ENCODE measurements at places on chromosomes 5 and 9.

DNA sequence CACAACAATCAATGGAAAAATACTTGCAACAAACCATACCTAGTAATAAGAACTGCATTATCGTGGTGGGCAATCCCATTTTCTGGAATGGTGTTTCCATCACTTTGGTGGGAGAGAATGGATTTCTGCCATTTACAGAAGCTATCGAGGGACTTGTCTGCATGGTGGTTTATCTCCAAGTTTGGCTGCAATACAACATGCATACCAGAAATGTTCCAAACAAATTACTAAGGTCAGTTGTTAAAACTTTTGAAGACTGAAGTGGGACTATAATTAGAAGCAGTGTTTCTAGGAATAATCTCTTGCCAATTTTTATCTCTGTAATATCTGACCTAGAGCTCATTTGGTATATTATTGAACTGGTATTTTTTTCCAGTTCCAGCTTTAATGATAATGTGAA lies 30.3 kb downstream of the ADAMTS6 start:
- no peak for DNase-seq

DNA sequence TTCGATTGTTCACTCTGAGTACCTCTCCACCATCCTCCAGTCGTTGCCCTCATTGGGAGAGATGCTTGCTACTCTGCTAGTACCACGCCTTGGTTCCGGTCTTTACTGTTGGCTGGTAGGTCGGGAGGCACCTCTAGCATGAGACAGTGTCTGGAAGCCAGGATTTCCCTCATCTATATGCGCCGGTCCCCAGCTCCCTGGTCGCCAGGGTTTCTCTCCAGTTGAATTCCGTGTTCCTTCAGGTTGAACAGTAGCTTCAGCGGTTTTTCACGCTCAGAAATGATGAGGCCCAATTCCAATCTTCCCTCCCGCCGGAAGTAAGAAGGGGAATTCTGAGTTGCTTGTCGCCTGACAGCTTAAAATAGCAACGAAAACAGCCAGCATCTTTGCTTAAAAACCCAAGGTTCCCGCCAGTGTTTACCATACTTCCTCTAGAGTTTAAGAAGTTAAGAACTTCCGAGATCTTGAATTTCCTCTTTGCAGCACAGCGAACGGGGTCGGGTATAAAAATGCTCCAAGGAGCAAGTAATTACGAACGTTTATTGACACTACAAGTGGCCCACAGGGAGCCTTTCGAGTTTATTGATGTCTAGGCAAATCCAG lies 1.3 kb upstream of the ST8SIA4 start:
- no peak for DNase-seq

GRCh38 chr5:32679218-32679617 lies 31.9 kb upstream of the NPR3 start:
- no peak for DNase-seq

DNA sequence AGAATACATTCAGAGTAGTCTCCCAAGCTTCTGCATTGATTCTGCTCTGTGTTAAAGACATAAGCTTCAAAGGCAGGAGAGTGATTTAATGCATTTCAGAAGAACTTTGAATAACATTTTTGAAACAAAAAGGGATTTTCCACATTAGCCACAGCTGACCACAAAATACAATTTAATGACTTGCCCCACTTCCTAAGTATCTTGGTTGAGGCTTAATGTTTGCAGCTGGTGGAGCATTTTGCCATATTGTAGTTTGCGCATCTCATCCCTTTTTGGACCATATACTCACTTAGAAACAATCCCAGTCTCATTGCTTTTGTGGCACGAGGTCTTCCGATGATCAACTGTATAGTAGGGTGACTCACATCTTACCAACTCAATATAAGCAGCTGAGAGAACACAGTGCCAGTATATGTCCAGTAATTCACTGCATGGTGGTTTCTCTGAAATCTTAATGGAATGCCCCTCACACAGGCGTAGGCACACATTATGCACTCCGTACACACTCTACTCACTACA lies 455.8 kb upstream of the PTGER4 start:
- no peak for DNase-seq

GRCh38 chr9:110738982-110739381 lies 70.4 kb downstream of the MUSK start:
- DNase-seq: no peak

- peak; percentile 84 for DNase-seq
These were observed 2.2 kb upstream of the CCDC125 start for GRCh38 chr5:69334793-69335268.

DNA sequence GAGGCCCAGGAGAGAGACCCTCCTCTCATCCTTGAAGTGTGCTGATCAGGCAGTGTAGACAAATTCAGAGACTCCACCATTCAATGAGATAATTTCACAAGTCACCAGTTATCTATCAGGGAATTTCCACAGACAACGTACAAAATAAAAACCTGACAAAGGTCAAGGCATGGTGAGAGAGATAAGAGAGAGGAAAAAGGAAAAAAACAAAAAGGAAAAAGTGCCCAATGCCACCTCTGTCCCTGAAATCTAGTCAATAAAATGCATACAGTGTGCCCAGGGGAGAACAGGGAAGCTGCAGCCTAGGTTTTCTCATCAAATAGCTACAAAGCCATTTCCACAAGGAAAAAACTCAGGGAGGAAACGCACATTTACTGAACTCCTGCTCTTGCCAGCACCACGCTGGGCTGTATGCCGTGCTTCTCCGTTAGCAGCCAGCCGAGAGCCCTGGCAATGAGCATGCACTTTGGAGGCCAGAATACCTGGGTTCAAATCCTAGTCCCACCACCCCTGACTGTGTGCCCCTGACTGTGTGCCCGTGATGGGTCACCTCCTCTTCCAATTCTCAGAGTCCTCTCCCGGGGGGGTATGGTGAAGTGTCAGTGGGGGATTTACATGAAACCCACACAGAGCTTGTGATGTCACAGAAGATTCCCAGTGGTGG lies 11.6 kb downstream of the WHRN start:
- no peak for DNase-seq

DNA sequence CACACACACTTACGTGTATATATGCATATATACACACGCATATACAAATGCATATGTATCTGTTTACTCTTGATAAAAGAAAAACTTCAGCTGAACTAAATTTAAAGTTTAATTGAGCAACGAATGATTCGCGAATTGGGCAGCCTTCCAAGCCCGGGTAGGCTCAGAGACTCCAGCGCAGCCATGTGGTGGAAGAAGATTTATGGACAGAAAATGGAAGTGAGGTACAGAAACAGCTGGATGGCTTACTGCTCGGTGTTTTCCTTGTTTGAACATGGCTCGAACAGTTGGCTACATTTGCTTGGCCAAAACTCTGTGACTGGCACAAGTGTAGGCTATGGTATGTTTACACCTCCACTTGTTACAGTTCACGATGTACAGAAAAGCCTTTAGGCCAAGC lies 239.3 kb upstream of the PRDM9 start:
- no peak for DNase-seq

DNA sequence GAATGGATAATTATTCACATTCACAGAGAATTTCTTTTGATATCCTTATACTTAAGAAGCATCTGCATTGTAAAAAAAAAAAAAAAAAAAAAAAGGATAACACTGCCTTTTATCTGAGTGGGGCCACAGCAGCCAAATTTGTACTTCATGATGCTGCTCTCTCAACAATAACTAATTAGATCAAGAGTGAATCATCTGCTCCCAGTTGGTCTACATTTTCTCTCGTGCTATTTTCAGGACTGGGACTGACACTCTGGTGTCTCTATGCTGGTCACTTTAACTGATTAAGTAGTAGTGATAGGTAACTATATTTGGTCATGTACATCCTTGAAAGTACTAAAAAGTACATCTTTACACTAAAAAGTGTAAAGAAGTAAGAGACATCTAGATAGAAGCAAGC lies 90.1 kb downstream of the RFX3 start:
- no peak for DNase-seq

- DNase-seq: no peak
These were observed 33.8 kb downstream of the HTR1A start for GRCh38 chr5:63928451-63928850.
